ENCODE measurements at places on chromosomes 7 and 10.

DNA sequence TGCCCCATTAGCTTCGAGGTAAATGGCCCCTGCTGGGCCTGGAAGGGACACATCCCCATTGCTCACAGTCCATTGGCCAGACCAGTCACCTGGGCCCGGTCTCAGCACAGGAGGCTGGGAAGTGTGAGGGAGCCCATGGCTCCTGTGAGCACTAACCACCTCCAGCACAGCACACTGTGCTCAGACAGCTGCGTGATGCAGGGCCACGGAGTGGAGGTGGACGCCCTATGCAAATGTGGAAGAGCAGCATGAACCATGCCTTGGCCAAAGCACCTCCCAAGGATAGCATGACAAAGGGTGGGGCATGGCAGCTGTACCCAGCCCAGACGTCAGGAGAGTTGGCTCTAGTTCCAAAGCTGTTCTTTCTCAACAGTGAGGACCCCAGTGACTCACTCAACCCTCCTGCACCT lies 120.1 kb upstream of the ZMIZ1 start:
- no peak for DNase-seq

- DNase-seq, result no peak
Observed at GRCh38 chr10:133257489-133258065, 19.1 kb downstream of the ADAM8 start.

DNA sequence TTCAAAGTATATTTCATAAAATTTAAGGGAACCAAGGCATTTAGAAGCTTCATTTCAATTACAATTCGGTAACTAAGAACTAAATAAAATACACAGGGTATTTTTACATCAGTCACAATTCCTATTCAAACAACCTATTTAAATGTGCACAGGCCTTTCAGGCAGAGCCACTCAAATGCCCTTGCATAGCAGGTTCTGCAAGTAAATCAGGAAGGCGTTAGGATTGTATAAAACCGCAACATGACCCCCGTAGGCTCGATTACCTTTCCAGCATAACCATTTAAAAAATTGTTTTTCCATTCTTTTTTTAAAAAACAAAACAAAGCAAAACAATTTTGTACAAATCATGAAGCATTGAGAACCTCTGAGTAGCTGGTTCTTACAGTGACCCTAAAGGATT lies 289.9 kb upstream of the SP8 start:
- no peak for DNase-seq

DNA sequence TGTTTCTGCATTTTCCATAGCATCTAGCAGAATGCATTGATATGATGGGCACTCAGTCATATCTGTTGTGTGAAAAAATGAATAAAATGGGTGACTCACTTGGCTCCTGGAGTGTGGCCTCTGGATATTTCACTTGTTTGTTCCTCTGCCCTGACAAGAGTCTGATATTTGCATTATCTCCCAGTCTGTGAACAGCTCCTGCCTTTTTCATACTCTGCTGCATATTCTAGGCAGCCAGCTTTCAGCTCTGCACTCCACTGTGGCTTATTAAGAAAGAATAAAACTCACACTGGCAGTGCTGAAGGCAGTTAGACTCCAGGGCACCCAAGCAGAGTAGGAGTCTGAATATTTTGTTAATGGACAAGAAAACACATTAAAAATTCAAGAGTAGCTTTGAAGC lies 623.9 kb downstream of the SORCS1 start:
- no peak for DNase-seq

DNA sequence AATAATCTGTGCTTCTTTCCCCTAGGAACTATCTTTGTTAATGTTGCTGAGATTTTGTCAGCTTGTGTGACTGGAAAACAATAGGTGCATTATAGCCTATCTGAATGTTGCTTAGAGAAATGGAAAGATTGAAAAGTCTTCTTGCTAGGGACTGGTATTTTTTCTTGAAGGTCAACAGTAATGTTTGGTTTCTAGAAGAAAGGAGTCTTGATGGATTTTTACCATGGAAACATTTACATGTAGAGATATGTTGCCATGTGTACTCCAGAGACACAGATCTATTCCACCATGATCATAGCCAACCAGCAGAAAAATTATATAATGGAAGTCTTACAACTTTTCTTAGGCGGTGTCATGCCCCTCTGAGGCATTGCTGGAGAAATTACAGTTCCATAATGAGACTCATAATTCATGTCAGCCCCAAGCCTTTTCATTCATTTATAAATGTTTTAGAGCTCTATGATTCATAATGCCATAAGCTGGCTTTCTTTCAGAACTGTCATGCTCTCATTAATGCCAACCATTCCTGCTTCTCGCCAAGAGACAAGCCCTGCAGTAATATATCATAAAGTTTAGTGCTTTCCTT lies 175.1 kb upstream of the PTPRZ1 start:
- DNase-seq, result no peak

DNA sequence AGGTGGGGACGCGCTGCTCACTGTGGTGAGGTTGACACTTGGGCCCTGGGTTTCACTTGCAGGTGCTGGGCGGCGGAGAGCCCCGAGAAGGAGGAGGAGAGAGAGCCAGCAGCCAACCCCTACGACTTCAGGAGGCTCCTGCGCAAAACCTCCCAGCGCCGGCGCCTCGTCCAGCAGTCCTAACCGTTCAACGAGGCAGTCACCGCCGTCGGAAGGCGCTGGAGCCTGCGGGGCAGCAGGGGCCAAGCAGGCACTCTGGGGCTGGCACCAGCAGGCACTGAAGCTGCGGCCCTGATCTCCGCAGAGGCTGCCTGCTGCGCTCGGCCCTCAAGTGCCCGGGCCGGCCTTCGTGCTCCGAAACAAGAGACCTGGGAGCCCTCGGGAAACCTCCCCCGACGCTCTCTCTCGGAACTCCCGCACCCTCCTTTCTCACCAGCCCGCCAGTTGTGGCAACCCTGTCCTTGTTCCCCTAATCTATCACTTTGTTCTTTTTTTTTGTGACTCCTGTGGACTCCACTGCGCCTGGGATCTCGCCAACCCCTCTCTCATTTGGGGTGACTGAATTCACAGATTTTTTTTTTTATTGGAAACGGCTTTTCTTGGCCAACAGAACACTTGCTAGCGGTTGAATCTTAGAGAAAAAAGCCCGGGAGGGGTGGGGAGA lies 4.7 kb upstream of the GAD2 start:
- DNase-seq, result no peak

- DNase-seq, result no peak
Observed at GRCh38 chr7:126210707-126211106, 1042.0 kb downstream of the GRM8 start.

GRCh38 chr7:141575654-141576448 lies 24.6 kb downstream of the AGK start:
- no peak for DNase-seq

DNA sequence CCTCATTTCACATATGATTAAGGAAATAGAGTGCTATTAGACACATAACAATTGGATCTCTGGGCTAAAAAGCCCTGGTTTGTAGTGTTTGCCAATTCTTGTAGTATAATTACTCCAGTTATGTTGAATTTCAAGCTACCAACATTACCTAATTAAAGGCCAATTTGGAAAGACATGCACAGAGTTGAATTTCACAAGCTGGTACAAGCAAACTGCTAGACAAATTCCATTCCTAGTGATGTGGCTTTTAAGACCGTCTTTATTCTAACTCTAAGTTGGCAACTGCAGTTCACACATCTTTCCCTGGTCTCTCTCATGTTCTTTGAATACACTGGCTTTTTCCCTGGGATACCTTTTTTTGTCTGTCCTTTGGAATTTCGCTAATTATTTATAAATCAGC lies 384.1 kb upstream of the CNTNAP2 start:
- DNase-seq, result no peak

DNA sequence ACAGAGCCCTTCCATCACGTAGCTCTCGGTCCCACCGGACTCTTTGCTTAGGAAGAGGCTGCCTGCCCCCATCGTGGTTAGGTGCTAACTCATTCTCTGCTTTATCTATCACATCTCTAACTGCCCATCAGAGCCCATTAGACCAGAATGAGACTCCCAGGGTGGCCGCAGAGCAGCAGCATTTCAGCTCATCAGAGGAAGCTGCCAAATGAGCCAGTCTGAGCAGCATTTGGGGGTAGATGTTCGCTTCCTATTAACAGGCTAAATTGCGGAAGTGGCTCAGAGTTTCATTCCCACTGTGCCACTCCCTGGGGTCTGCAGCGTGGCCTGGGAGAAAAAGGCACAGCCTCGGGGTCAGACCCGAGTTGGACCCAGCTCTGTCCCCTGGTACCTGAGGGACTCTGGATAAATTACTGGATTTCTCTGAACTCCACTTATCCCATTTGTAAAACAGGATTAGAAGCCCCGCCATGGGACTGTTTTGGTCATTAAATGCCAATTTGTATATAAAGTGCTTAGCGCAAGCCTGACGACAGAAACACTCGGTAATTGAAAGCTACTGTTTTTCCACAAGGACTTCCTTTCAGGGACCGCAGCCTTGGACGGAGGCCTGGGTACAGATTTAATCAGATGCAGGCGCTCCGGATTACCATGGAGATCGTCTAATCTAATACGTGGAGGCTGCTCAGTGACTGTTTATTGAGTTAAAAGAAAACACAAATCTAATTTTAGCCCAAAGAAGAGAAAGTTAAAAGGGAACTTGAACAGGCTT lies 73.8 kb upstream of the PRLHR start:
- no peak for DNase-seq

DNA sequence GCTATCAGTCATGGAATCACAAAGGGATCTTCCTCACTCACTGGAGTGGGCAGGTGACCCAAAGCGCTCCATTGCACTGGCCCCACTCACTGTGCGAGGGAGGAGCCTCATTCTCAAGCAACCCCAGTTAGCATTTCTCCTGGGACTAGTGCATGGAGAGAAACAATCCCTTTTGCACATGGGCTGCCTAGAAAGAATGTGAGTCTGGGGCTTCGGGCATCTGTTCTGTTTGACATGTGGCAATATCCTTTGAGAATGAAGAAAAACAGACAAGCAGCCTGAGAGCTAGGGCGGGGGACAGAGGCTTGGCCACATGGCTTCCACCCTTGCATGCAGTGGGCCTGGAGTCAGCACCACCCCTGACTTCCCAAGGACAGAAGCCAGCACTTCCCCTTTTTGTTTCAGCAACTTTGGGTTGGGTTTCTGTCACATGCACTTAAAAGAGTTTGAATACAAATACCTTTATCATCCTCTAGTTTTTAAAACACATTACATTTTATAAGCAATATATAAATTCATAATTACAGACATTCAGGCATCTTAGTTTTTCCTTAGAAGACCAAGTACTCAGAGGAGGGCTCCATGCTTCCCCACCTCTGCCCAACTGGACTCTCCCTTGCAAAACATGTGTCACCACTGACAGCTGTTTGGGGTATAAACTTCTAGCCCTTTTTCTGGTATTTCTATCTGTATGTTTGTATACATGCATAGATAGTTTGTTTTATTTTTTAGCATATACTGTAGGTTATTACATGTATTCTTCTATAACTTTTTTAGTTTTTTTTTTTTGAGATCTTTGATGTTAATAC lies 73.8 kb downstream of the RBM20 start:
- no peak for DNase-seq

DNA sequence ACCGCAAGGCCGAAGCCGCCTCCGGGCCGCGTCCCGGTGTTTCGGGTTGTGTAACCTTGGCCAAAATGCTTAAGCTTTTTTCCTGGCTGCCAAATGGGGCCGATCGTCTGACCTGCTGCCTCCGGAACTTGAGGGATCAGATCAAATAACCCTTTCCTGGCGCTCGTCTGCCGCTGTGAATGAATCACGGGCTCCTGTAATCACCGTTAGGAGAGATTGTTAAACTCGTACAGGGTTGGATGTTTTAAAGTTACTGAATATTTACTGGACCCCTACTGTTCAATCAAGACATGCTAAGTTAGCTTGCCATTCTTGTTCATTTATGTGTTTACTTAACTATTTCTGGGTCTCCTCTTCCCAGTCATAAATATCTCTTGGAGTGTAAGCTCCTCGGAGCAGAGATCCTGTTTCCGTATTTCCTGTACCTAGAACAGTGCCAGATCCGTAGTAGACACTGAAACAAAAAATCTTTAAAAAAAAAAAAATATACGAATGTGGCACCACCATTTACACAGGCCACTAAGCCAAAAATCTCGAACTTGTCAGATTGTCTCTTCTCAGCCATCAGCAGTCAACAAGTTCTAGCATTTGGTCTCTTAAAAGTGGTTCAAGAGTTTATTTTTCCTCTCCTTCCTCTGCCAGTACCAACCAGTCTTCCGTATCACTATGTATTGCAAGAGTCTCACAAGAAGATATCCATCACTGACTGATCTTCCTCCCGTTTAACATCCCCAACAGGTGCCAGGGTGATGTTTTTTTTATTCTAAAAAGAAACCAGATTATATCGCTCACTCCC lies 650 bp upstream of the TM9SF3 start:
- DNase-seq, result no peak

- no peak for DNase-seq
Observed at GRCh38 chr7:116876664-116877442, 14.5 kb downstream of the CAPZA2 start.

- DNase-seq, result no peak
Observed at GRCh38 chr7:93559639-93560491, 14.7 kb downstream of the CALCR start.

GRCh38 chr10:110506448-110506847 lies 8.7 kb downstream of the DUSP5 start:
- DNase-seq, result no peak

GRCh38 chr7:139648941-139649425 lies 125.5 kb downstream of the CLEC2L start:
- peak; percentile 68 for DNase-seq

All from activated T-cell treated with anti-CD3 and anti-CD28 coated beads, Interleukin-2, amount 50 U/mL, for 48 hours (primary cell).